ENCODE measurements at places on chromosomes 4 and X.

DNA sequence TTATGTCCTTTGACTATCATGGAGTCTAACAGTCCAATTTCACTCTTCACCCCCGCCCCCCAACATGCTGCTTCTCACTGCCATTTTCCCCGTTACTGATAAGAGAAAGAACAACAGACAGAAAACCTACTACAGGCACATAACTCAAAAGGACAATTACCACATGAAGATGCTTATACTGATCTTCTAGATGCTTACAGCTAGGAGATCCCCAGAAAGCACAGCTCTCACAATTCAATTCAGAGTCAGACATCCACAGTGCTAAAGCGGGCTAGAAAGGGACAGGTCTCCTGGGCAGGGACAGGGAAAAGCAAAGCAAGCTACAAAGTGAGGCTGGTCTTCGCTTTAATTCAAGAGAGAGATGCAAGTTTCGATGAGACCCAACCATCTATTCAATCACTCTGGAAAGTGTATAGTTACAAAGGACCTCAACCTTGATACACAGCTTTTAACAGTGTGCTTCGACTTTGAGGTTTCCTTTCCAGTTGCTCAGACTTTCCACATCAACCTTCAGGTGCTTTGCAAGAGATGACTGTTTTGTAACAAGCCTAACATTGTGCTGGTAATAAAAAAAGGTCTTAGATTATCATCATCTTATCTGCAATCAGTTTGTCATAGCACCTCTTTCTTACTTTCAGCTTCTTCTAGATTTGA, 60.9 kb downstream of the LEF1 start:
- peak; percentile 58 for DNase-seq

GRCh38 chr4:5609306-5610007, 98.9 kb downstream of the EVC2 start:
- no peak for DNase-seq

DNA sequence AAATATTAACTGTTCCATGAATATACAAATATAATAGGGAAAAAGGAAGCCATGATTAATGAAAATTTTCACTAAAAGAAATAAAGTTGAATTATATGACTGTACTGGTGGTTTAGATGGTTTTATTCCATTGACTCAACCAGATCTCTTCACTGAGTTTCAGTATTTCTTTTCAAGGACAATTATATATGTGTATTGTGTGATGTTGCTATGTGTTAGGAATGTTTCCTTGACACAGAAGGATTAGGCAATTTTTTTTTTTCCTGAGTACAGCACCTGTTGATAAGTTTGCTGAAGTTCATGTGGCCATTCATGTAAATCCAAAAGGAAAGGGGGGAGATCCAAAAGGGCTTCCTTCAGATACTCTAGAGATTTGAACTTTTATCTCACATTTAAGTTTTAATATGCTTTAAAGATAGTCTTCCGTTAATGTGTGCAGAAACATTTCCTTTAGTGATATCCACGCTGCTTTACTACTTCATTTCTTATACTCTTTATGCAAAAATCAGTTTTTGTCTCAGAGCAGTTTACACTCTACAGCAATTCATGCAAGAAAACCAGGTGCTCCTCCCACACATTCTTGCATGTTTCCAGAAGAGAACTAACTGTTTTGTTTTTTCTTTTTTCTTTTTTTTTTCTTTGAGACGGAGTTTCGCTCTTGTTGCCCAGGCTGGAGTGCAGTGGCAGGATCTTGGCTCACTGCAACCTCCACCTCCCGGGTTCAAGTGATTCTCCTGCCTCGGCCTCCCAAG, 249.1 kb downstream of the RPA4 start:
- DNase-seq = no peak

DNA sequence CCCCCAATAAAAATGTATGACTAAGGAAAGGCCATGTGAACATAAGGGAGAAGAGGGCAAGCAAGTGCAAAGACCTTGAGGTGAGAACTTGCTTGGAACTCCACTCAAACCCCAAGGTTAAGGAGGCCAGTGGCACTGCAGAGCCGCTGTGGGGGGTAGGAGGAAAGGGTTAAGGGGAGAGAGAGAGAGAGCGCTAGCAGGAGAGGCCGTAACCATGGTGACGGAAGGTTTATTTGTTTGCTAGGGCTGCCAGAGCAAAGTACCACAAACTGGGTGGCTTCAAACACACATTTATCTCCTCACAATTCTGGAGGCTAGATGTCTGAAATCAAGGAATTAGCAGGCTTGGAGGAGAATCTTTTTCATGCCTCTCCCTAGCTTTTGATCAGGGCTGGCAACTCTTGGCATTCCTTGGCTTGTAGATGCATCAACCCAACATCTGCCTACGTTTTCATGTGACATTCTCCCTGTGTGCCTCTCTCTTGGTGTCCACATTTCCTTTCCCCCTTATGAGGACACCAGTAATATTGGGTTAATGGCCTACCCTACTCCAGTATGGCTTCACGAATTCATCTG, 35.2 kb downstream of the SMIM20 start:
- DNase-seq = no peak

- no peak for DNase-seq
These were observed 87.1 kb downstream of the AMELX start for GRCh38 chrX:11380187-11380844.

- no peak for DNase-seq
These were observed 90.8 kb downstream of the AASDH start for GRCh38 chr4:56296526-56296925.

GRCh38 chr4:157012781-157013180, 41.2 kb upstream of the PDGFC start:
- no peak for DNase-seq

- no peak for DNase-seq
These were observed 47.6 kb upstream of the TMEM131L start for GRCh38 chr4:153418558-153418957.
